ENCODE measurements at places on chromosomes 4 and X. TPM values are rescaled to one million over a fixed set of nuclear protein-coding genes. Genes with fewer than 3 reads are reported as not detected.

Gene SLC7A11
- total RNA-seq = 1.0 TPM

GRCh38 chr4:165740911-165741310, 132.1 kb upstream of the TLL1 start:
- no peak for DNase-seq

GRCh38 chr4:136864604-136865185, 667.6 kb downstream of the PCDH18 start:
- DNase-seq = no peak

DNA sequence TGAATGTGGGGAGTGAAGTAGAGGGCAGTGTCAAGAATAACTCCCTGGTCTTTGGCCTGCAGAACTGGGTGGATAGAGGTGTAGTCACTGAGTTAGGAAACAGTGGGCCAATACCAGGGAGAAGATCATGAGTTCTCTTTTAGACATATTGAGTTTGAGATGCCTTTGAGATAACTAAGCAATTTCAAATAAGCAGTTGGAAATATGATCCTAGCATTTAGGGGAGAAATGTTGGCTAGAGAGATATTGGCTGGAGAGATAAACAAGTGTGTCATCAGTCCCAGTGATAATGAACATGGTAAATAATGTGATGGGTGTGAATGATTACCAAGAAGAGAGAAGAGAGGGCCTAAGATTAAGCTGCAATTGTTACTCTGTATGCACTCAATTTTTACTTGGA, 95.3 kb upstream of the HPRT1 start:
- DNase-seq = no peak

DNA sequence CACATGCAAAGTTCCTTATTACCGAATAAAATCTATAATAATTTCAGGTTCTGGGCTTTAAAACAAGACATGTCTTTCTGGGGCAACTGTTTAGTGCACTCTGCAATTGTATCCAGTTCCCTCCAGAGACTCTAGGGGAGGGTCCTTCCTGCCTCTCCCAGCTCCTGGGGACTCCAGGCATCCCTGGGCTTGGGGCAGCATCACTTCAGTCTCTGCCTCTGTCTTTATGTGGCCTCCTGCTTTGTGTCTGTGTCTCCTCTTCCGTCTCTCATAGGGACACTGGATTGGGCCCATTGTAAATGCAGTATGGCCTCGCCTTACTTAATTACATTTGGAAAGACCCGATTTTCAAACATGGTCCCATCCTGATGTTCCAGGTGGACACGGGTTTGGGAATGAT, 10.9 kb upstream of the ASMTL start:
- no peak for DNase-seq

DNA sequence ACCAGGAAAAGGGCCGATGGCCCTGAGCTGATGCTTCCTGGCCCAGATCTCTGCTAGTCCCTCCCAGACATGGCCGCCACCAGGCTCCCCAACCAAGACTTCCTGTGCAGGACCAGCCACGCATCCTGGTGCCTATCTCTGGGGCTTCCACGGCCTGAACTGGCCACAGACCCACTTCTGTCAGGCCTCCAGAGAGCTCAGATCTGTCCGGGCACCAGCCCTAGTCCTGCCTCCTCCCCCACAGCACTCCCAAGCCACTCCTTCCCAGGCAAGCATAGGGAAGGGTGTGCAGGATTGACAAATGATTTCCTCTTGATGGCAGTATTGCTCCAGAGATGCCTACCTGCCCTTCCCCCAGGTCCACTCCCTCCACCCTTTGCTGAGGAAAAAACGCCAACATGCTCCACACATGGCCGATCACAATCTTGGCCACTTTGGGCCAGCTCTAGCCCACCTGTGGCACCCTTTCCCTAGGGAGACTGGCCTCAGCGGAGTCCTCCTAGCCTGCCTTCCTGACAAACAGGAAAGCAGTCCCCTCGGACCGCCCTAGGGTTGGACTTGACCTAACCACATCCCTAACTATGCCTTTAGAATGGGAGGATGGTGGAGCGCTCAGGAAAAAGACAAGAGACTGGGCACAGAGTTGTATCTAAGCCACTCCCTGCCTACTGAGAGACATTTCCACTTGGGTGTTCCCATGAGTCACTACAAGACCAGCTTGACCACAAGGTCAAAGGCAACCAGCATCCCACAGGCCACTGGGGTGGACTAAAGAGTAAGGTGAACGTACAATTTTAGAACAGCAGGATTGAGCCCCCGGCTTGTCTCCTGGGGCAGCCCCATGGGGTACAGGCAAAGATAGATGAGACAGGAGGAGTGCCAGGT, 277.5 kb upstream of the AGTR2 start:
- peak; percentile 44 for DNase-seq

All from upper lobe of left lung (tissue), 6 donors.